Right ventricle myocardium superior (tissue), 1 donor: ENCODE measurements at places on chromosomes 16 and 17. TPM values are rescaled to one million over a fixed set of nuclear protein-coding genes. Genes with fewer than 3 reads are reported as not detected.

- DNase-seq = no peak
These were observed 1631.8 kb downstream of the CDH8 start for GRCh38 chr16:60404401-60404800.

DNA sequence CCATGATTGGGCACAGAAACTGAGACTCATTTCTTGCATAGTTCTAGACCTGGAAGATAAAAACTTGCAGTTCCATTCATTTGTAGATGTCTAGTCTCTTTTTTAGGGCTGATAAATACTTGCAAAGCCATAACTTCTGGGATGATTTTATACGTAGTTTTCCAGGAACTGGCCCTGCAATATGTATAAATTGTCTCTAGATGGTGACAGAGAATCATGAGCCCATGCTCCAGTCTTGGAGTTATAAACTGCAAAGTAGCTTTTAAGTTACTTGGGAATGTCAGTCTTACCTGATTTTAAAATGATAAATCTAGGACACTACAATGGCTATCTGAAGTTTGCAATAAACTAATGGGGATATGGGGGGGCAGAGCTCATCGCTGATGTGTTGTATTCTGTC is 3.0 kb upstream of the ADAMTS18 start:
- DNase-seq = no peak

DNA sequence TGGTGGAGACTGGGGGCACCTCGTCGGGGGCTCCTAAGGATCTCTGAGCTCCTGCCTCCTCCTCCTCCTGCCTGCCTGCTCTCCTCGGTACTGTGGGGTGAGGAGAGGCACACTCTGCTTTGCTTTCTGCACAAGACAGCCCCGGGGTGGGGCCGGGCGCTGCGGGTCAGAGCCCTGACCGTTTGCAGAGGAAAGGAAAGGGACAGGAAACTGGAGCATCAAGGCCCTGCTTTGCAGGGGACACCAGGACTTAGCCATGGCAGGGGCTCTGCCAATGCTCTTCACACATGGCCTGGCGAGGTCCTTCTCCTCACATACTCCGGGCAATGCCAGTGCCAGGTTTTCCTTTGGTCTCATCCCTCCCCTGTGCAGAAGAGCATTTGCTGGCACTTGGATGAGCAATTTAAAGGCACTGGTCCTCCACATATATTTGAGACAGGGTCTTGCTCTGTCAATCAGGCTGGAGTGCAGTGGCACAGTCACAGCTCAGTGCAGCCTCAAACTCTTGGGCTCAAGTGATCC is 23.8 kb upstream of the DOC2B start:
- no peak for DNase-seq

DNA sequence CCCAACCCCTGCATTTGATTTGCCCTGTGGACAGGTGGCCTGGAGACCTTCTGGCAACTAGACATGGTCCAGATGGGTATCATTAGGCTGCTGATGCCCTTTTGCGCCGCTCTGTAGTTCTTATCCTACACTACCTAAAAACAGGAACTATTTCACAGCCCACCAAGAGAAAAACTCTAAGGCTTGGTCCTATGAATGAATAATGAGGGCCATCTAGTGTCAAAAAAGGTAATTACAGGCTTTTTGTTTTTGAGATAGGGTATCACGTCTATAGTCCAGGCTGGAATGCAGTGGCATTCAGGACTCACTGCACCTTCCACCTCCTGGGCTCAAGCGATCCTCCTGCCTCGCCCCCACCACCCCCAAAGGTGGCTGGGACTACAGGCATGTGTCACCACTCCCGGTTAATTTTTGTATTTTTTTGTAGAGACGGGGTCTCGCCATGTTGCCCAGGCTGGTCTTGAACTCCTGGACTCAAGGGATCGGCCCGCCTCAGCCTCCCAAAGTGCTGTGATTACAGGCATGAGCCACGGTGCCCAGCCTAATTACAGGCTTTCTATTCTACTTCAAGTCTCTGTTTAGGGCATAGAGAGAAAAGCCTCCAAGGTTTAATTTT is 20.9 kb downstream of the COIL start:
- no peak for DNase-seq

MYH1 gene
- total RNA-seq = not detected

- no peak for DNase-seq
These were observed 6.3 kb downstream of the SAP30BP start for GRCh38 chr17:75673487-75673886.

DNA sequence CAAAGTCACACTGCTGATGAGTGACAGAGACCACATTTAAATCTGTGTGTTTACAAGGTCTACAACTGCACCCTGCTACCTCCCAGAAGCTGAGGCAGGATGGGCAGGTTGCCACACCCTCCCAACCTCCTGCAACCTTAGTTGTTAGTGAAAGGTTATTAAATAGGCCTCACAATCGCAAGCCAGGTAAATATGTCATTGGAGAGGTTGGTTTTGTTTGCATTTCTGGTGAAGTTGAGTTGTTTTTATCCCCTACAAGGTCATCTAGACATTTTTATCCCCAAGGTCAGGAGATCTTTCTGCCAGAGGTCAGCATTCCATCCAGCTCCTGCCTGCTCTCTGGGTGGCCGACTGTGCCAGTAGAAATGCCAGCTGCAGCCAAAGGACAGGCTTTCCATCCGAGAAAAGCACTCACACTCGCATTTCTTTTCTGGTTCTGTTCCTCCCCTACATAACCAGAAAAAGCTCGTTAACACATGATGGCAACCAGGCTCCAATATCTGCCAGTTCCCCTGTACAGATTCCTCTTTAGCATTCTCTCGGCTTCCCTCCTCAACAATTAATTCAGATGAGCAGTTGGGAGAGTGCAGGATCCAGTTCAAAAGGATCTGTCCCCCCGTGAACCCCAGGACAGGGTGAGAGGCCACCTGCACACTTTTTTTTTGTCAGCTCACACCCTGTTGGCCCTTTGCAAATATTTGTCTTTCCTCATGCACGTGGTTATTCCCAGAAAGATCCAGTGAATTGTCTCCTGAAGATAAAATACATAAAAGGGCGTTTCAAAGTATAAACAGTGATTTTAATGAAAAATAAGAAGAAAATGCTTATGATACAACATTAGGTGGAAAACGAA is 562.8 kb downstream of the MAF start:
- DNase-seq = no peak
